ENCODE measurements at places on chromosomes 3 and 15. TPM values are rescaled to one million over a fixed set of nuclear protein-coding genes. Genes with fewer than 3 reads are reported as not detected.

Gene FGF12
- 3.7 TPM for total RNA-seq

Gene TXNRD3
- 7.6 TPM for total RNA-seq

Gene CACNA1D
- total RNA-seq, result 221 TPM

Gene TMC3
- total RNA-seq, result not detected

Gene LRTM1
- not detected for total RNA-seq

Gene RBP2
- 0.89 TPM for total RNA-seq

DNA sequence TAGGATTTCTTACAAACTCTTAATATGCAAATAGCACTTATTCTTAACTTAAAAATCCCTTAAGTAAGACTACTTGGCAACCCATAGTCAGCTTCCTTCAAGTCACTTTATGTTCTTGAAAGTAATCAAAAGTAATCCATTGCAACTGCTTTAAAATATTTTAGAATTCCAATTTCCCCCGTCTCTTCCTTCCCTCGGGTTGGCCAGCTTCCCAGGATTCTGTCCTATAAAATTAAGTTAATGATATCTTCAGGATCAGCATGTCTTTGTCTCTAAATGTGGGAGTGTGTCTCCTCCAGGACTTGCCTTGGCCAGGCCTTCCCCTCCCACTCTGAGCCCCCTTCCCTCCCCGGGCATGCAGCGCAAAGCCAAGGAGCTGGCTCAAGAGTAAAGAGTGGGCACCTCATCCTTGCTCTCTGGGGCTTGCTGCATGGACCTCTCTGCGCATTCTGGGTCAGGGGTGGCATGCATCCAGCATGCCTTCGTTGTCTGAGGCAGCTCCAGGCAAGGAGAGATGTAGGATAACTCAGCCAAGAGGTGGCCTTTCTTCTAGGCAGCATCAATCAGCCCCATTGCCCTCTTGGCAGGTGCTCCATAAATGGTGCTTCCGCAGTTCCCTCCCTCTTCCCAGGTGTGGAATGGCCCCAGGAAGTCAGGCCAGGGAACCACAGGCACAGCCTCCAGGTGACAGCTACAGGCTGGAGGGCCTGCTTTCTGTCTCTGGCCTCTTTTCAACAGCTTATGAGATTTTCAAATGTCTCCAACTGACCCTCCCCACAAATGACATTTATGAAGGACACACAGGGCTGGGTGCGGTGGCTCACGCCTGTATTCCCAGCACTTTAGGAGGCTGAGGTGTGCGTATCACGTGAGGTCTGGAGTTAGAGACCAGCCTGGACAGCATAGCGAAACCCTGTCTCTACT lies 108.7 kb upstream of the ALDH1A3 start:
- H3K4me1 ChIP-seq, result no peaks in the 10 kb centered on the region
- H3K36me3 ChIP-seq, result no peaks in the 10 kb centered on the region
- DNase-seq, result no peak
- no peaks in the 10 kb centered on the region for H3K27me3 ChIP-seq
- no peak overlapping the region for H3K27ac ChIP-seq

DNA sequence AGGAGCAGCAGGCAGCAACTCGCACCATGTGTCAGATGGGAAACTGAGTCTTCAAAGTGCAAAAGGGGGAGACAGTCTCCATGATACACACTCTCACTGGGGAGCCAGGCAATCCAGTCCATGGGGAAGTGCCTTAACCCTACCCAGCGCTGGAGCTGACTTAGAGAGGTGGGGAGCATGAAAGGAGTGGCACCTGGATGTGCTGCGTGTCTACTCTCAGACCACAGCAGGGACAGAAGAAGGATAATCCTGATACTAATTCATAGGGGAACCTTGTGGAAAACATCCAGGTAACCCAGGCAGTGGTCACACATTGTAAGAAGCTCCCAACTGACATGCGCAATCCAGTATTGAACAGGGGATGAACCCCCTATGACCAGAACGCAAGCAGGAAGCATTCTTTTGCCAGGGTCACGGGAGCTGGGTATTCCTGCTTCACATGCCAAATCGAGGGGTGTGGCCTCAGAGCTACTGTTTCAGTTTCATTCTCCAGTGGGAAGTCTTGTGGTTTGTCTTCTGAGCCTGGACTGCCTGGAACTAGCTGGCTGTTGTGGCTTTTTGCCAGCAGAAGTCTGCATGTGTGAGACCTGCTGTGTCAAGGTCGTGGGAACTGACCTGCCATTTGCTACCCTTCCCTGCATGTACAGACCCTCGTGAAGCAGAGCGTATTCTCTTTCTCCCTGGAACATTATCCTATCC lies 367.6 kb upstream of the NDN start:
- no peaks in the 10 kb centered on the region for H3K27me3 ChIP-seq
- H3K36me3 ChIP-seq, result no peaks in the 10 kb centered on the region
- no peaks in the 10 kb centered on the region for H3K4me1 ChIP-seq

GRCh38 chr15:62279041-62279440 lies 114.0 kb upstream of the C2CD4B start:
- H3K27ac ChIP-seq, result no peak overlapping the region
- H3K4me1 ChIP-seq, result no peaks in the 10 kb centered on the region
- no peak for DNase-seq
- H3K27me3 ChIP-seq, result no peaks in the 10 kb centered on the region
- no peak overlapping the region for H3K4me3 ChIP-seq

DNA sequence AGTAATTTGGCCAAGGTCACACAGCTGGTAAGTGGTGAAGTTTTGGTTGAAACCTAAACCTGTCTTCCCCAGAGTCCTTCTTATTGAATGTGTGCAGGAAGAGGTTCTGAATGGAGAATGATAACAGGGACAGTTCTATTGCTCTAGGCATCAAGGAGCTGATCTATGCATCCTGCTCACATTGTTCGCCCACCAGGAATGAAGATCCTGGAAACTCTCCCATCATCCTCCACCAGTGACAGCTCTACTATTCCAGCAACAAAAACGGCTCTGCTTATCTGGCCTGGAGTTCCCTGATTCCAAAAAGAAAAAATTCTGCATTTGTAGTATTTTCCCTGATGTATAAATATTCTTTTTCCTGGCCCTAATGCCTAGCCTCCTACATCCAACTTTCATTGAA lies 16.4 kb upstream of the TNFAIP8L3 start:
- no peaks in the 10 kb centered on the region for H3K36me3 ChIP-seq
- no peaks in the 10 kb centered on the region for H3K27me3 ChIP-seq
- H3K4me1 ChIP-seq, result no peaks in the 10 kb centered on the region
- H3K27ac ChIP-seq, result no peak overlapping the region

GRCh38 chr15:40633178-40633577 lies 39.1 kb downstream of the KNL1 start:
- no peak for DNase-seq
- no peaks in the 10 kb centered on the region for H3K4me1 ChIP-seq
- no peaks in the 10 kb centered on the region for H3K36me3 ChIP-seq
- H3K4me3 ChIP-seq, result no peak overlapping the region
- H3K27ac ChIP-seq, result no peak overlapping the region

- H3K4me1 ChIP-seq, result no peaks in the 10 kb centered on the region
- DNase-seq, result no peak
- H3K27ac ChIP-seq, result no peak overlapping the region
- no peaks in the 10 kb centered on the region for H3K36me3 ChIP-seq
Measured at GRCh38 chr3:157073810-157074209, 86.1 kb downstream of the CCNL1 start.

- H3K27ac ChIP-seq, result no peak overlapping the region
- H3K36me3 ChIP-seq, result no peaks in the 10 kb centered on the region
- peaks cover 20% of the 10 kb centered on the region for H3K4me1 ChIP-seq
- no peak for DNase-seq
- no peak overlapping the region for H3K4me3 ChIP-seq
Measured at GRCh38 chr3:120033596-120033995, 60.7 kb downstream of the GSK3B start.

DNA sequence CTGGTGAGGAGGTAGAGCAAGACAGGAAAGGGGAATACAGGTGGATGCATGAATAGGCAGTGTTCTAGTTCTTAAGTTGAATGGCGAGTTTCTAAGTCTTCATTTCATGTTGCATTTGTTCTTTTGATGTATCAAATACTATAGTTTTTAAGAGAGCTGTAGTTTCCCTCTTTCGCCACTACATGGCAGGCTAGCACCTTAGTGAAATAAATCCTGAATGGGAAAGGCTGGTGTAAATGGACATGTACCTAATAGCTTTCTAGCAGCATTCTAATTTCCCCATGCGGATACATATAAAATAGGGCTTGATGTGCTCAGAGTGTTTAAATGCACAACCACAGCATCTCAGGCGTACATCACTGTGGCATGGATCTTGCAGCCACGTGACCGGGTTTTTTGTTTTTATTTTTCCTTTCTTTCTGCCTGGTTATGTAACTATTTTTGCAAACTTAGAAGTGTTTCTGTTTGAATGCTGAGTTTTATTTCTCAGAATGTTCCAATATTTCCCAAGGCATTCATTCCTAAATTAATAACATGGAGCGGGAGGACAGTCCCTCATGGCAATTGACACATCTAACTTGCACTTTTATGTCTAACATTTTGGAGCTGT lies 23.5 kb upstream of the CLN6 start:
- no peak overlapping the region for H3K27ac ChIP-seq
- DNase-seq, result peak; percentile 30
- no peaks in the 10 kb centered on the region for H3K27me3 ChIP-seq
- H3K4me1 ChIP-seq, result peaks cover 3% of the 10 kb centered on the region
- H3K4me3 ChIP-seq, result no peak overlapping the region

DNA sequence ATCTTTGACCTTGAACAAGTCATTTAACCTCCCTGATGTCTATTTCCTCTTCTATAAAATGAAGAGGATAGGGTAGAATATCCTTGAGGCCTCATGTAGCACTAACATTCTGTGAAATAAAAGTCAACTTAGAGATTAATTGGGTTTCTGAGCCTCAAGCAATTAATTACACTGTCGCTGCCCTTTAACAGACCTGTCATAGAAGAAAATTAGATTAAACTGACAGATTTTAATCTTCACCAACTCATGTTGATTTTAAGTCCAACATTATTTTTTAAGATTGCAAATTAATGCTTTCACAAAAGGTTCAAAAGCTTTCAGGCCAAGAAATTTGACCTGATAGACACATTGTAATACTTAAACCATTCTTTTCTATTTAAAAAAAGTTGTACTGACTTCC lies 8.1 kb upstream of the MNS1 start:
- H3K27me3 ChIP-seq, result no peaks in the 10 kb centered on the region
- H3K36me3 ChIP-seq, result no peaks in the 10 kb centered on the region
- H3K4me1 ChIP-seq, result no peaks in the 10 kb centered on the region
- DNase-seq, result no peak

DNA sequence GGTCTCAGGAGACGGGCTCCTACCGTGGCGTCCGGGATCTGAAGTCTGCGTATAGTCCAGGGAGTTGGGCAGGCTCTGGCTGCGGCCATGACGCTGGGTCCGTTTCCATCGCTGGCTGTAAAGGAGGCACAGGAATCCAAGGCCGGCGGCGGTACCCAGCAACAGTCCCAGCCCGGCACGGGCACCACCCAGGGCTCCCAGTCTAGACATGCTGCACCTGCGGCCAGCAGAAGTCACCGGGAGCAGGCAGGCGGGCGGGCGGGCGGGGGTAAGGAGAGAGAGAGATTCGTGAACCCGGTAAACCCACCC lies 526 bp downstream of the RMDN3 start:
- H3K27me3 ChIP-seq, result no peaks in the 10 kb centered on the region
- H3K36me3 ChIP-seq, result peaks cover 8% of the 10 kb centered on the region
- peaks cover 22% of the 10 kb centered on the region for H3K4me1 ChIP-seq
- H3K4me3 ChIP-seq, result peak overlapping the region; percentile 97

DNA sequence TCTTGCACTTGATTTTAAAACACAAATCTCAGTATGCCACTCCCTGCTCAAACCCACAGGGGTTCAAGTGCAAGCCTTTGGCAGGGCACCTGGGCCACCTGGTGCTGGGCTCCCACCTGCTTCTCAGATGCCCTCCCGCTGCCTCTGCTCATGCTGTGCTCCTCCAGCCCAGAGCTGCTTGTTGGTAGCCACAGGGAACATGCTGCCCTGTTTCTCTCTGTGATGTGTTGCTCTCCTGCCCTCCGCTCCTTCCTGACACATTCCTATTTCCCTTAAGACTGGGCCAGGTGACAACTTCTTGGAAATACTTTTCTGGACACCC lies 27.1 kb upstream of the KY start:
- H3K27me3 ChIP-seq, result no peaks in the 10 kb centered on the region
- H3K4me3 ChIP-seq, result no peak overlapping the region
- no peaks in the 10 kb centered on the region for H3K36me3 ChIP-seq
- H3K4me1 ChIP-seq, result no peaks in the 10 kb centered on the region
- H3K27ac ChIP-seq, result no peak overlapping the region
- DNase-seq, result no peak

Measured in upper lobe of left lung (tissue), 6 donors.